ENCODE measurements at places on chromosomes 6 and 20.
A peak's percentile ranks its signal among the peaks of the same experiment; 100 is the strongest.

DNA sequence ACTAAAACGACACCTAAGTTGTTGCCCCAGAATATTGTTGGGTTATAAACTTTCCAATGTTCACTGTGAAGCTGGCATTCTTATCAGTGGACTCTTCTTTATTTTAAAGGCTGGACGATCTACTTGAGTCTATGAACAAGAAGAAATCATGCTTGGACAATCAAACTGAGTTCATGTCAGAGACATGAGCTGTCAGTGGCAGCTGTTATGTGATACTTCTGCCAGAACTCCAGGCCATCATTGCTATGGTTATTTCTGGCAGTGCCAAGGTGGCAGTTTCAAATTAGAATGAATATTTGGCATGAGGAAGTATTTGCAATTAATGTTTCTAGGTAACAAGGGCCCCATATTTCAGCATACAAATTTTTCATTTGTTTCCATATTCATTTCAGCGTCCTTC lies 417.3 kb downstream of the LMBRD1 start:
- DNase-seq: no peak

- no peak for DNase-seq
Measured at GRCh38 chr6:122571888-122572287, 38.3 kb upstream of the PKIB start.

DNA sequence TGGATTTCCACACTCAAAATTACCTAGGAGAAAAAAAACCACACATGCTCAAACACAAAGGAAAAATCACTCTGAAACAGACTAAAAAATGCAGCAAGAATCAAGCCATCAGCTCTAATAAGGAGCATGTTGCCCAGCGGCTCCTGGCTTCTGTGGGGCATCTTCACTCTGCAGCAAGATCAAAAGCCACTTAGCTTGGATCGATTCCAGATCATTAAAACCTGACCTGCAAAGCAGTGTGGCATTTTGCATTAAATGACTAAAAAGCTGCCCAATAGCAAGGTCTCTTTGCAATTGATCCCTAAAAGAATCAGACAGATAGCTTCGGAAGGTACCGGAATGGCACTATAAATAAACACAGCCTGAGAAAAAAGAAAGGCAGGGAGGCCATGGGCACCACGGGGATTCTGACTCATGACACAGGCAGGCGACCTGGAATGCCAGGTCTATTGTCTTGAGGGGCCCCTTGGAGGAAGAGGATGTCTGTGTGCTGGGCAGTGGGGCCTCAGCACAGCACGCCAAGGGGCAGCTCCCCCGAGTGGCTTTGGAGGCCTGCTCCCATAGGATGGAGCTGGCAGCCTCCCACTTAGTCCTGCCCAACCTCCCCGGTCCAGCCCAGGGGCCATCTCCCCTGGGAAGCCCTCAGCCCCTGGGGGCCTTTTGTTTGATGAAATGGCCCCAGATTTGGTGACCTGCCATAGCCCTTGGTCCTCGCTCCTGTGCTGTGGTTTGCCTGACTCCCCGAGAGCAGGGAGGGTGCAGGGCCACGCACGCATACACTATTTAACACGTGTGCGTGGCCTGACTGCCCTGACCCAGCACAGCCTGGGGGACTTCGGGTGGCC lies 7.6 kb downstream of the LEMD2 start:
- DNase-seq: no peak

DNA sequence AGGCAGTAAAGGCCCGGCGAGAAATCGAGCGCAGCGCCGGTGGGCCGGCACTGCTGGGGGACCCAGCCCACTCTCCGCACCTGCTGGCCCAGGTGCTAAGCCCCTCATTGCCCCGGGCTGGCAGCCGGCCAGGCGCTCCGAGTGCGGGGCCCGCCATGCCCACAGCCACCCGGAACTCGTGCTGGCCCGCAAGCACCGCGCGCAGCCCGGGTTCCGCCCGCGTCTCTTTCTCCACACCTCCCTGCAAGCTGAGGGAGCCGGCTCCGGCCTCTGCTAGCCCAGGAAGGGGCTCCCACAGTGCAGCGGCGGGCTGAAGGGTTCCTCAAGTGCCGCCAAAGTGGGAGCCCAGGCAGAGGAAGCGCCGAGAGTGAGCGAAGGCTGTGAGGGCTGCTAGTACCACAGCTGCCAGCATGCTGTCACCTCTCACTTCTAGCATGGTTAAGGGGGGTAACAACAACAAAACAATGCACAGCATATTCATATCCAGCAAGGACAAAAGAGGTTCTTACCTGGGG lies 11.3 kb upstream of the GMPR start:
- no peak for DNase-seq

DNA sequence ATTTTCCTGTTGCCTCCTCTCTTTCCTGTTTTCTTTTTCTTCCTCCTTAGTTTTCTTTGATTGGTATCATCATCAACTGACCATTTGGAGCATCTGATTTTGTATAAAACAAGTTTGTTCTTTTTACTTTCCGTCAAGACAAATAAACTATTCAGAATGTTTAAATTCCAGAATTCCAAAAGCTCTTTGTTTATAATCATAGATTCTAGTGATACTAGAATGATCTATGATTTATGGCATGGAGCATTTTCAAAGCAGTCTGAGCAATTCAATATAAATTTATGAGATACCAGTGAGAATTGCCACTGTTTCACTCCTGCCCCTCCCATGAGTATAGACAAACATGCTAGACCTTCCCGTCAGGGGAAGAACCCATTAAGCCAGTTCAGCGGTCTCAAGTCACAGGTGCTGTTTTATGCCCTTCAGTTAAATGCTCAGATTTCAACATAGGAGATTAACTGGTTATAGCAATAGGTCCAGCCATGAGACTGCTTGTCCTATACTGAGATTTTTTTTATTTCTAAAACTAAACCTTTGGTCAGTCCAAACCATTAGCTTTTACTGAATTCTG lies 60.7 kb downstream of the GRIK2 start:
- DNase-seq: no peak

DNA sequence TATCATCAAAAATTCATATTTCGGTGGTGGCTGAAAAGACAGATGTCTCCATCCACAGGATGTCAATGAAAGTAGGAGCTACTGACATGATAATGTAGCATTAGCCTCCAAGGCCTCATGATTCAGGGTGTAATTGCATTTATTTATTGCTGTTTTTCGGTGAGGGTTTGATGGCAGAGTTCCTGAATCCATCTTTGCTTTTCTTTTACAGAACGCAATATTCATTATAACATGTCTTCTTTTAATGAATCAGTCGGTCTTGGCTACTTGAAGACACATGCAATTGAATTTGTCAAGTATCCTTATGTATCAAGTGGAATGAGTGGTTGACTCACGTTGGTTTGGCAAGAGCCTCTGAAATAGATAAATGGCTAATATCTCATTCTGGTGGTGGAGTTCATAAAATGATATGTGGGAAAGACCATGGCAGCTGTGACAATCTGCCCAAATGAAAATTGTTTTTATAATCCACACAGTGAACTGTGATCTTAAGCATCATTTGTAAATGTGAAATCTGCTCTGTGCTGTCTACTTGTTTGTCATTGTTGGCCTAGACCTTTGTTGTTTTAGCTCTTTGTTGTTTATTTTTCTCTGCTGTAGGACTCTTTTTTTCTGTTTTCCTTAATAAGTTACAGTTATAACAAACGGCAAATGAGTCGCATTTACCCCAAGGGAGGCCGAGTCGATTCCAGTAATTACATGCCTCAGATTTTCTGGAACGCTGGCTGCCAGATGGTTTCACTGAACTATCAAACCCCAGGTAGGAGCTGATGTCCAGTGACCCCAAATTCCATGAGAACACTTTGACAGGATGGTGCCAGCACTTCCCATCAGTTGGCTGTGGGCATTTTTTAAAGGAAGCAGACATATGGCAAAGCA lies 105.7 kb upstream of the LAMP5 start:
- no peak for DNase-seq

DNA sequence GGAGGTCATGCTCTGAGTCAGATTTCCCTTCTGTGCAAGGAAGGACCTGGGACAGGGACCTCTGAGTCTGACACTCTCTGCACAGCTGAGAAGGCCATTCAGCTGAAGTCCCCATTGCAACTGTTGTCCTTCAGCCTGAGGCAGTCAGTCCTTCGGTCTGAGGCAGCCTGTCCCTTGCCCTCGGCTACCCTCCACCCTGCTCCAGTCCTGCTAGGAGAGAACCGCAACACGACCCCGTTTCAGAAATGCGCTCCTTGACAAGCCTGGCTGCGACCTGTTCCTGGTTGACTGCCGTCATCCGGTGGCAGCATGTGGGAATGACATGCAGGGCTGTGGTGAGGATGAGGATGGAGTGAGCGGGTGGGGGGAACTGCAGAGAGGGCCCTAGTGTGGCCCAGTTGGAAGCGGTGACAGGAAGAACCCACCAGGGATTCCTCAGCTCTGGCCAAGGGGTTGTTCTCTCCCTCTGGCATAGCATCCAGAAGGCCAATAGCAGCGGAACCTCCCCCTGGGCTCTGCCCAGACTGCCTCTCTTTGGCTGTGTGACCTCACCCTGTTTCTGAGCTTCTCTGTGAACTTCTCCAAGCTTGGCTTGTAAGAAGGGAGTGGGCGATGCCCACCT lies 40.3 kb upstream of the ANGPT4 start:
- DNase-seq: peak; percentile 15

DNA sequence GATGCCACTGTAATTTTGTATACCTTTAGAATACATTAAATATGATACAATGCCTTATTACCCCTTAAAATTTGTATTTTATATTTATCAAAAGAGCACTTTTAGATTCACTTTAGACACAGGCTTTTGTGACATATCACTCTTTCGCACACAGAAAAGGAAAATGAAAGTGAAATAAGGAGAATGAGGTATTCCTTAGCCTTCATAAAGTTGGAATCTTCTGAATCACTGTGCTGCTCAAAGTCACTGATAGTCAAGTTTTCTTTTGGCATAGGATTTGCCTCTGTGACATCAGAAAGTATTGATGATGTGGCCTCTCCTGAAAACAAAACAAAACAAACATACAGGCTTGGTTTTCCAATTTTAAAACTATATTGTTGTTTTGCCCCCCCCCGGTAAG lies 1097.1 kb downstream of the KIF16B start:
- no peak for DNase-seq

GRCh38 chr20:62363920-62364851 lies 2.9 kb downstream of the LAMA5 start:
- DNase-seq: no peak

DNA sequence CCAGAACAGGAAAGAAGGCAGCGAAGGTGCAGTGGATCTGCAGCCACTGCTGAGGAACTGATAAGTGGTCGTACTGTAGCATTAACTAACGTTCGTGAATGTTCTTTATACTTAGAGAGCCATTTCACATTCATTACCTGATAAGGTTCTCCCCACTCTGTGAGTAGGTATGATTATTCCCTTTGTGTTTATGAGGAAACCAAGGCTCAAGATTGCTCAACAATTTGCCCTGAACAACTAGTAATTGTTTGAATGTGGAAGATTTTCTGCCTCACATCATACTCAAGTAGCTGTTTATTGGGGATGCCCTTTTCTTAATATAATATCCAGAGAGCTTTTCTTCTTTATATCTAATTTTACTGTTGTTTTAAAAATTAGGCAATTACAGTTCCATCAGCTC lies 24.9 kb upstream of the ELOVL5 start:
- DNase-seq: no peak

- DNase-seq: no peak
Measured at GRCh38 chr20:11430652-11431051, 487.0 kb upstream of the BTBD3 start.

GRCh38 chr6:43710576-43710975 lies 23.0 kb upstream of the MRPS18A start:
- DNase-seq: no peak

DNA sequence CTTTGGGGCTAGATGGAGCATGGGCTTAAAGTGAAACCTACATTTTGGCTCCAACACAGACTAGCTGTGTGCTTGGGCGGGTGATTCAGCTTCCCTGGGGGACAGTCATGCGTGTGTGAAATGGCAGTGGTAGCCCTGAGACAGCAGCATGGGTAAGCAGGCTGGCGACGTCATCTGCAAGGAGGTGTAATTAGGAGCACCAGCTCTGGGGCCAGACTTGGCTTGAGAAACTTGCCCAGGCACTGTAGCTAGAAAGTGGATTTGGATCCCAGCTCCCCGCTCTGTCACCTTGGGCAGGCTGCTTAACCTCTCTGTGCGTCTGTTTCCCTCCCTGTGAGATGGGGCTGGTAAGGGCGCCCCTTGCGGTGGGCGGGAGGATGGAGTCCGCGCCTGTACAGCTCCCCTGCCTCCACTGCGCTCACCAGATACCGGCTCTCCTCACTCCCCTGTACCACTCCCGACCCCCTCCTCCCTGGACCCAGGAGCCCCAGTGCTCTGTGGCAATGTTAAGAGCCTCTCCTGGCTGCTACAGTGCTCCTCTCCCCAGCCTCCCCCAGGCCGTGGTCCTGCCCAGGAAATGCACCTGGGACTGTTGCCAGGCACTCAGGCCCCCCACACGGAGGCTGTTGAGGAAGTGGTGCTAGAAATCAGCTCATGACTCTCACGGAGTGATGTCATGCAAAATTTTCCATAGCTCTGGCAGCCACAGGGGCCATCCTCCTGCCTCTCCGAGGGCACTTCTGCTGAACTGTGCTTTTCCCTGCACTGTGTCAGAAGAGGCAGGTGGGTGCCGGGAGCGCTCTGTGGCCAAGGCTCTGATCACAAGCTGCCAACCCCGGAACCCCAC lies 44.6 kb downstream of the SYNJ2 start:
- peak; percentile 92 for DNase-seq

DNA sequence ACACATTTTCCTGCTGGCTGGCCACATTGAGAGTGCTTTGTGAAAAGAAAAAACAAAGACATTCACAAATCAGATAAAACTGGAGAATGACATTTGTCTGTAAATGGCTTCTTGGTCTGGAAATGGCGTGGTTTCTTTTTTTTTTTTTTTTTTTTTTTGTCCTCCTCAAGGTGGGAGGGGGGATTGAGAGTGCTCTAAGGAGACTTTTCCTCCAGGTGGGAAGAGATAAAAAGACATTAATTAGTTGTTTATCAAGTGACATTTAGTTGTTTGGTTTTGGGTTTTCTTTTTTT lies 40.4 kb downstream of the GNAS start:
- no peak for DNase-seq

DNA sequence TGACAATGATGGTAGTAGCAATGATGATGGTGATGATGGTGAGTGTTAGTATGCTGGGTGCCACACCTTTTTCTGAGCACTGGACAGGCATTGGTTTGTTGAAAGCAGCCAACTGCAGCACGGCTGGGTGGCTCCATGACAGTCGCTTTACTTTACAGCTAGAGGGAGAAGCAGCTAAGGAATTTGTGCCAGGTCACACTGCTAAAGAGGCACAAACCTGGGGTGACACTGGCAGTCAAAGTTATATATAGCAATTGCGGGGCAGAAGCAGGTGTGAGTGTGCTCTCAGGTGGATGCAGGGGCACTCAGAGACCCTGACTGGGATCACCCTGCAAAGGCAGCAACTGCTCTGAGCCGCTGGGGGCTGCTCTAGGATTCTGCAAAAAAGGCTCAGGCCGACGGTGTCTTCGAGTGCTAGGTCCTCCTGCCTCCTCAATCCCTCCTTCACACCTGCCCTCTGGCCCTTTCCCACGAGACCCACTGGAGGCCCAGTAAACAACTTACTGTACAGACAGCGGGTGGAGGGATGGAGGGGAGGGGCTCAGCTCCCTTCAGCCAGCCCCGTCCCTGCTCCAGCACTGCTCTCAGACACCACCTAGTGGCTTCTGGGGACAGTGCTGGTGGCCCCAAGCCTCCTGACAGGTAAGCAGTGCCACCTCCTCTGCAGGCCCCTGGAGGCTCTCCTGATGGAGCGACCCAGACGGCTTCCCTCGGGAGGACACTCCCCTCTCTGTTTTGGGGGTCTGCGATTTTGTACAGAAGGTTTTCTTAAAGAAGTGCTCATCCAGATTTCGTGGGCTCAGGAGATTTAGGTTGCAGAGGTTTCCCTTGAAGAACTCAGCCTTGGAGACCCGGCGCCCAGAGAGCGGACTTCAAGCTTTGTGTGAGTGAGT lies 4.4 kb upstream of the RPS21 start:
- no peak for DNase-seq

GRCh38 chr6:5619249-5619648 lies 357.9 kb downstream of the FARS2 start:
- DNase-seq: no peak
